Activated effector memory CD4-positive, alpha-beta T cell treated with Interleukin-2 at 50 U/mL for 16 hours (primary cell): ENCODE measurements at places on chromosomes 6 and 20.

DNA sequence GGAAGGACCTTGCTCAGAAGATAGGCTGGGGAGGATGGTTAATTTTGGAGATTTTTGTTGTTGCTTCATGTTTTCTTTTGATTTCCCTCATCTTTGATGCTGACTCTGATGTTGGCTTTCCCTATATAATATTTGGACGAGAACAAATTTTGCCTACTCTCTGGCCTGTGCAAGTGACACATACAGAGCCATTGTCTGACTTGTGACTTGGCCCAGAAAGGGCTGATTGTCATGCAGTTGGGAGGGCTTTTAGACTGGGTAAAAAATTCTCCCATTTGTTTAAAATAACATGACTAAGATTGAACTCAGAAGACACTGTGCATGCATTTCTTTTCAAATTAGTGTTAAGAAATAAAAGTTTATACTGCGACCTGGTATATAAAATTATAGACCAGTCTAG, 98.6 kb upstream of the SUPT3H start:
- DNase-seq = no peak

DNA sequence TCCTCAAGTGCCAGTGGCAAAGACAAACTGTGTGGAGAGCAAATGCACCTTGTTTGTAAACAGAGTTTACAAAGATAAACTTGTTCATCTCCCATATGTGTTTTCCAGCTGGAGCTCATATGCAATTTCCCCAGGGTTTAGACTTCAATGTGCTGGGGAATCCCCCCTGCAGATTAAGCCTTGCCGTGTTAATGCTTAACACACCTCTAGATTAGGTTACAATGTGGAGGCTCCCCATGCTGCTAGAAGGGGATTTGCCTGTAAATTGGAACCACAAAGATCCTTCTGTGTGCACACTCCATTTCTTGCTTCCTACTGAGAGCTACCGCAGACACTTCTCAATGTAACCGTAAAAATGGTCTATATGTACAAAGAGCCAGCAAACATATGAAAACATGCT, 263.1 kb downstream of the TBX18 start:
- no peak for DNase-seq

DNA sequence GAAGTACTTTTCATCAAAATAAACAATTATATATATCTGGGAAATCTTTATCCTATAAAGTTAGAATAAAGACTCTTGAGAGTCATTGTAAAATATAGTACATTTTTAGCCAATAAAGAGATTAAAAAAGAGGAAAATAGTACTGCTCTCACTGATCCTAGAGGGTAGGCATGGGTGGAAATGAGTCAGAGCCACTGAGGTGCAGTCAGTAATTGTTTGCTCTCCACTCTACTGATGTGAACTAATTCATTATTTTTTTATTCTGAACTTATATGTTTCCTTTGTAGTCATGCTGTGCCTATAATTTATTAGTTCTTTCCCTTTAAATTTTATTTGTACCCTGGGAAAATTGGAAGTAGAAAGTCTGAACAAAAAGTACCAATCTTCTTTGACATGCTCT, 1359.4 kb upstream of the GJE1 start:
- DNase-seq = no peak

- no peak for DNase-seq
These were observed 3.7 kb downstream of the NAA20 start for GRCh38 chr20:20020908-20021307.
